ENCODE measurements at places on chromosomes 3 and 15.
A peak's percentile ranks its signal among the peaks of the same experiment; 100 is the strongest.

DNA sequence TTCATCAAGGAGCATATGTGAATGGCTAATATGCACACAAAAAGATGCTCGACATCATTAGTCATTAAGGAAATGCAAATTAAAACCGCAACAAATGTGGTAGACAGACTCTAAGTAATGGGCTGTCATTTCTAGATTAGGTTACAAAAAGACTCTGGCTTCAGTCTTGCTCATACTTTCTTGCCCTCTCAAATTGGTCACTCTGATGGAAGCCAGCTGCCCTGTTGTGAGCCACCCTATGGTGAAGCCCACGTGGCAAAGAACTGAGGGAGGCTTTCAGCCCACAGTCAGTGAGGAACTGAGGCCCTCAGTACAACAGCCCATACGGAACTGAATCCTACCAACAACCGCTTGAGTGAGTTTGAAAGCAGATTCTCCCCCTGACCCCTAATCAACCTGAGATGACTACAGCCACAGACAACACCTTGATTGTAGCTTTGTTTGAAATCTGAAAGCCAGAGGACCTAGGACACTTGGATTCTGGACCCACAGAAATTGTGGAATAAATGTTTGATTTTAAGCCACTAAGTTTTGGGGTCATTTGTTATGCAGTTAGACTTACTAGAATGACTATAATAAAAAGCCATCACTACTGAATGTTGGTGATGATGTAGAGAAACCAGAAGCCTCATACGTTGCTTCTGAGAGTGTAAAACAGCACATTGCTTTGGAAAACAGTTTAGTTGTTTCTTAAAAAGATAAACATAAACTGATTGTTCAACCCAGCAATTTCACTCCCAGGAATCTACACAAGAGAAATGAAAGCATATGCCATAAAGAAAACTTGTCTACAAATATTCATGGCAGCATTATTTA lies 45.7 kb downstream of the EHHADH start:
- DNase-seq, result no peak

DNA sequence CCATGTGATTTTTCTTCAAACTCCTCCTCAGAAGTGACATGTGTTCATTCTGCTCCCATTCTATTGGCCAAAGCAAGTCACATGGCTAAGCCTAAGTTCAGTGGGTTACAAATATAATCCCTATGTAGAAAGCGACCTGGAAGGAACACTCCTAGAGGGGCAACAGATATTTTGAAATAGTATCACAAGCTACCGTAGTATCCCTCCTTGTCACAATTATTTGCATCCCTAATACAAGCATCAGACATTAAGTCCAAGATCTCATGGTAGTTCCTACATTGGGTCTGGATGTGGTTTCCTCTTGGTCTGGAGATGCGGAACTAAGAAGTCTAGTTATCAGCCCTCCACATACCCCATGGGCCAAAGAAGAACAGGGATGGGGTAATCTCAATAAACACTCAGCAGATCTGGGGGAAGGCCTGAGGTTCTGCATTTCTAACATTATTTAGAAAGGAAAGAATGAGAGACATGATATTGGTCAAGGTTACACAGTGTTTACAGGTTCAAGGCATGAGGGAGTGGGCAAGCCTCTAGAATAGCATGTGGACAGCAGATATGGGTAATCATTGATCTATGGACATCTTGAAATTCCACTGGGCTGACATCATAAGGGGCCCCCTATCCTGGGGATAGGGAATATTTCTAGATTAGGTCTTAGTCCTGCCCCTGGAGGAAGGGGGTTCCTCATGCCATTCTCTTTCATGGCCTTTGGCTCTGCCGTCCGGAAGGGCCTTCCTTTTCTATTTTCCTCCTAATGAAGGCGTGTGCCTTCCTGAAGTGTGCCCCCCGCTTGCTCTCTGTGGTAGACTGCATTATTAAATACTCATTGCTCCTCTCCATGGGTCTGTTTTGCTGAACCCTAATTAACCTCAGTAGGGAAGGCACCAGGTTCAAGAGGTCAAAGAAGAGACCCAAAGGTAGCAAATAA lies 17.8 kb upstream of the ABHD2 start:
- DNase-seq, result no peak

- no peak for DNase-seq
Measured at GRCh38 chr3:161025911-161026310, 79.2 kb downstream of the B3GALNT1 start.

DNA sequence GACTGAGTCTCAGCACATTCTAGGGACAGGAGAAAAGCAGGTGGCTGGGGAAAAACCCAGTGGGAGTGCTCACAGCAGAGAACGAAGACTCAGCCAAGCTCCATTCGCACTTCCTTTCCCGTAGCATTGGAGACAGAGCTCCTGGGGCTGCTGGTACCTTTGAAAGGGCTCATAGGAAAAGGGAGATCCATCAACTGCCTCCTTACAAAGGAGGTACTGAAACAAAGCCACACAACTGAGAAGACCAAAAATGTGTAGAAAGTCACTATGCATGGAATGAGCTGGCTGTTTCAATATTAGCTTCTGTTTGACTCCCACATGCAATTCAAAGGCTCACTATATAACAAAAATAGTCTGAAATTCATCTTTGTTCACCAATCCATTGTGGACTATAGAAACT lies 16.9 kb downstream of the STIMATE start:
- DNase-seq, result no peak

GRCh38 chr15:78306176-78306774 lies 6.9 kb upstream of the SKIC8 start:
- no peak for DNase-seq

DNA sequence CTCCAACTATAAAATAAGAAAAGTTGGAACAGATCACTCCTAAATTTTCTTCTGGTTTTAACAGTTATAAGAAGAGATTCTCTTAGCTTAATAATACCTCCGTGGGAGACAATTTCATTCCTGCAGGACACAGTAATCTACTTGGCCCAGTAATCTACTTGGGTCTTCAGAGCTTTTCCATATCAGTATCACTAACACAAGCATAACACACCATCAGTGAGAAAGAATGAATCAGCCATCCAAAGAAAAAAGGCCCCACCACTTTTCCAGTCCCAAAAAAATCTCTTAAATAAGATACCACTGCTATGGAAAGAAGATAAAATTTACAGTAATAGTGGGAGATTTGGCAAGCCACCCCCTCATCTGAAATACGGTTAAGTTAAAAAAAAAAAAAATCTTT lies 20.2 kb downstream of the SIN3A start:
- DNase-seq, result no peak

- DNase-seq, result no peak
Measured at GRCh38 chr3:106485217-106485616, 616.4 kb upstream of the CBLB start.

DNA sequence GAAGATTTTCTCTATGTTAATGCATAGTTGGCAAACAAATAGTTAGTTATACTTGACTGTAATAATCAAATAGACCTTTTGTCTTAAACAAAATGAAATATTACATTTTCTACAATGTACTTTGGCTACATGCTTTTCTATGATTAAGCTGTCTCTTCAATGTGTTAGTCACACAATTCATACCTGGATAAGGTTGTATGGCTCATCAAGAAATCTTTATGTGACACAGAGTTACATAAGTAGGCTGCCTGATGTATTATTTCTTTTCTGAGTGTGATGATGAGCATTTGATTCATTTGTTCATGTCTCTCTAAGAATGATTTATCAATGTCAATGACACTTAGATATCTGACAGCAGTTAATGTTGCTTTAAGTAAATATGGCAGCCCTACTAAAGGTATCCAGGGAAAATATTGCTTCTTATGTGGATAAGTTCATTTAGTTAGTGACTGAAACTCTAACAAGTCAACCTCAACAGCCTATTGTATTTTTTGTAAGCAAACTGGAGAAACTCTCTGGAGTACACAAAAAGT lies 157.4 kb upstream of the SOX2 start:
- DNase-seq, result no peak

GRCh38 chr15:51736751-51737521 lies 519 bp downstream of the LYSMD2 start:
- DNase-seq, result peak; percentile 60

DNA sequence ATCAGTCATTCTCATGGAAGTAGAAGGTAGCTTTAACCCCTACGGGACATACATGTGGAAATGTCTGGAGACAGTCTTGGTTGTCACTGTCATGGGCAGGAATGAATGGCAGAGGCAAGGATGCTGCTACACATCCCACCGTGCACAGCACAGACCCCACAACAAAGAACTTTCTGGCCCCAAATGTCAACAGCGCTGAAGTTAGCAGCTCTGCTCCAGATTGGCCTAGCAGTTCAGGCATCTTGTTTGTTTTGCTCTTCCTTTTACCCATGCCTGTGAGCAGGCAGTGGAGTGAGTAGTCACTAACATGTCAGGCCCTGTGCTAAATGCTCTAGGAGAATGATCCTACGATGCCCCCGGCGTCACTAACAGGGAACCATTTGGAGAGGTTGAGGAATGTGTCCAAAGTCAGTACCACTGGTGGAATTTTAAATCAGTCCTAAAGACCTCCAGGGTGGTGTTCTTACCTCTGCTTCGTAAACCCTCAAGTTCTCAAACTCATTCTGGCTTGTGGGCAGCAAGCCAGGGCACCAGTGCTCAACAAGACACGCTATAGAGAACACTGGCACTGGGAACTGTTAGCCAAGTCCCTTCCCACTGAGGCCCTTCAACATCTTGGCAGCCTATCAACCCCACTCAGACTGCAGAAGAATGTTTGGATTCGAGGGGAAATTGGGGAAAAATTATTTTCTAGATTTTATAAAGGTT lies 142.2 kb downstream of the FOXP1 start:
- no peak for DNase-seq

- no peak for DNase-seq
Measured at GRCh38 chr3:135268941-135269532, 474.0 kb downstream of the EPHB1 start.

DNA sequence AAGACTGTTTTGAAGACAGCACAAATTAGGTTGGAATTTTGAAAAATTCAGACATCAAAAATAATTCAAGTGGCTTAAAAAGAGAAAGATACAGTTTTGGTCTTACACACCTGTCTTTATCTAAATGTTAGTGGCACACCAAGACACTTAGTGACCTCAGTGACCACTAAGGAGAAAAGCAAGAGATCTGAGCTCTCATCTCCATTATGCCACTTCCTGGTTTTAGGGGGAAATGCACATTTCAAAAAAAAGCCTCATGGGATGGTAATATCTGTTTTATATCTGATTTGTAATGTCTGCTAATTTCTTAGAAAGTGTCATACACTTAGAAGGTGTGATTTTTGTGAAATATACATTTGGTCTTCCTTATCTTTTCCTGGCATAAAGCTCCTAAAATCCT lies 16.4 kb downstream of the IL12A start:
- DNase-seq, result no peak

GRCh38 chr15:35288580-35288979 lies 203.5 kb upstream of the NANOGP8 start:
- DNase-seq, result no peak

- no peak for DNase-seq
Measured at GRCh38 chr3:108838436-108838835, 15.8 kb downstream of the TRAT1 start.

- DNase-seq, result no peak
Measured at GRCh38 chr3:4670352-4670751, 177.2 kb downstream of the ITPR1 start.

DNA sequence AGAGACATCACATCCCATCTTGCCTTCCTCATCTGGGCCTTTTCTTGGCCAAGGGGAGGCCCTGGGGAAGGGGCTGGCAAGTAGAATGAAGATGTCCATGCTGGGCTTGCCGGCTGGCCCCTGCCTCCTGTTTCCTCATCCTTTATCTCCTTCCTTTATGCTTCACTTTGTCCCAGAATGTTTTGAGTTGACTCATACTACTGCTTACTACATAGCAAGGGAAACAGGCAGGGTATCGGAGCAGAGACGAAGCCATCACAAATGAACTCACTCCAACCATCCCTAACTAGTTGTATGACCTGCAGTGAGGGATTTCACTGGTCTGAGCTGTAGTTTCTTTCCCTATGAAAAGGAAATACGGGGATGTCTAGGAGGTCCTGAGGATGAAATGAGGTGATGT lies 66.0 kb downstream of the CHDH start:
- DNase-seq, result no peak

DNA sequence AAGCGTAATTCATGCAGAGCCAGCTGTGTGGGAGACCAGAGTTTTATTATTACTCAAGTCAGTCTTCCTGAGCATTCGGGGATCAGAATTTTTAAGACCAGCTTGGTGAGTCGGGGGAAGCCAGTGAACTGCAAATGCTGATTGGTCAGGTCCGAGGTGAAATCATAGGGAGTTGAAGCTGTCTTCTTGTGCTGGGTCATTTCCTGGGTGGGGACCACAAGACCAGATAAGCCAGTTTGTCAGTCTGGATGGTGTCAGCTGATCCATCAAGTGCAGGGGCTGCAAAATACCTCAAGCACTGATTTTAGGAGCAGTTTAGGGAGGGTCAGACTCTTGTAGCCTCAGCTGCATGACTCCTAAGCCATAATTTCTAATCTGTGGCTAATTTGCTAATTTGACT lies 228.1 kb upstream of the ATP10A start:
- DNase-seq, result no peak

GRCh38 chr3:71421475-71421819 lies 162.1 kb downstream of the FOXP1 start:
- no peak for DNase-seq

DNA sequence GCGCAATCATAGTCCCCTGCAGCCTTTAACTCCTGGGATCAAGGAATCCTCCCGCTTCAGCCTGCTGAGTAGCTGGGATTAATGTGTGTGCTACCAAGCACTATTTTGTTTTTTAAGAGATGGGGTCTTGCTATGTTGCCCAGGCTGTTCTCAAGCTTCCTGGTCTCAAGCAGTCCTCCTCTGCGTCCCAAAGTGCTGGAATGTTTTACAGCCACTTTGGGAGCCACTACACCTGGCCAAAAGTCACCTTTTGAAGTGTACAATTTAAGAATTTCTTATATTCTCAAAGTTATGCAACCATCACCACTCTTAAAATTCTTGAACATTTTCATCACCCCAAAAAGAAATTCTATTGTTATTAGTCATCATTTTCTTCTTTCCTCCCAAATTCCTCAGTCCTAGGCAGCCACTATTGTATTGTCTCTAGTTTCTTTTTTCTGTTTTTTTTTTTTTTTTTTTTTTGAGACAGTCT lies 17.8 kb downstream of the CDV3 start:
- DNase-seq, result no peak

GRCh38 chr3:127655641-127656040 lies 17.1 kb upstream of the ABTB1 start:
- DNase-seq, result no peak

GRCh38 chr3:151501171-151501922 lies 40.5 kb upstream of the IGSF10 start:
- no peak for DNase-seq

- no peak for DNase-seq
Measured at GRCh38 chr3:114538211-114538610, 244.4 kb downstream of the TIGIT start.

DNA sequence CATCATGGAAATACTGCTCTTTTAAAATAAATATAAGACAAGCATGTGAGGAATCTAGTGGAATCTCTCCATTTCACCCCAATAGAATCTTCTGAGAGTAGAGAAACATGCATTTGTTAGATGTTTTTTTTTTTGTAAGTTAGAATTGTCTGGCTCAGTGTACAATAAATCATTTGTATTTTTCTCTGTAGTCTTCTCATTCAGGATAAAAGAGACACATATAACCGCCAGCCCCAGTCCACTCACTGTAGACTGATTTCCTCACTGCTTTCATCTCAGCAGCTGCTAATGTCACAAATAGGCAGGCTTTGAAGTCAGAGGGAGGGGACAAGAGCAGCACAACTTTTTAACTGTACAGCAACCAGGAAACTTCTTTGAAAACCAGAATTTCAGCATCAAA lies 140.2 kb upstream of the RBMS3 start:
- no peak for DNase-seq
